Stimulated activated CD8-positive, alpha-beta memory T cell treated with anti-CD3 and anti-CD28 coated beads, Interleukin-15, amount 100 ng/mL, for 24 hours (primary cell): ENCODE measurements at places on chromosomes 1 and 21.

- no peak for DNase-seq
Measured at GRCh38 chr1:24516506-24516905, 13.9 kb downstream of the RCAN3 start.

DNA sequence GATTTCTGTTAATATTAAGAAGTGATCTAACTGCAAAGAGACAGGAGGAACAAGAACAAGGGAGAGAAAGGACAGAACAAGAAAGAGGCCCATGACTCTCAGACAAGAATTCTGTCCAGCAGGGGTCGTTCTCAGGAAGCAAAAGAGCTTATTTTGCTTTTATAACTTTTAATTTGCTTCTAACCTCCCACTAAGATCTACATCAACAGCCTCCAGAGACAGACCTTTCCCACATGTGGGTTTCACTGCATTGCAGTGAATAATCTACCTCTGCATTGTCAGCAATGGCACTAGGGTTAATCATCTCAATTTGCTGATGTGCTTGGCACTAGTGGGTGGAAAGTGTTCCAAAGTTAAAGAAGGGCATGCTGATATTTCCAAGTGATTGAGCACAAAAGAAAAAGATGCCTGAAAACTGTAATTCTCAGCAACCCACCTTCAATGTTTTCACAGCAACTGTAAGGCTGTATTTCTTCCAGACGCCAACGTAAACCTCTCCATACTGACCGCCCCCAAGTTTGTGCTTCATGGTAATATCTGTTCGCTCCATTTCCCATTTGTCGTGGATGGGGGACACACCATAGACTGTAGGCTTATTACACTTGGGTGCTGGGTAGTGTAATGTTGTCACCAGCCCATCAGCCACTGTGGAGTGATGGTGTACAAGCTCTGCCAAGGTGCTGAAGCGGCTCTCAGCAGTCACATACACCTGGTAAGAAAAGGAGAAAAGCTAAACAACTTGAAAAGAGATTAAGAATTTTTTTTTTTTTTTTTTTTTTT, 39.5 kb downstream of the TOR3A start:
- DNase-seq: no peak

GRCh38 chr1:213987927-213988506, at the start of gene PROX1:
Gene PROX1 (plus strand): TSS chr1:213987973. CDS start chr1:213996536, 8,563 bp downstream.
- no peak for DNase-seq

DNA sequence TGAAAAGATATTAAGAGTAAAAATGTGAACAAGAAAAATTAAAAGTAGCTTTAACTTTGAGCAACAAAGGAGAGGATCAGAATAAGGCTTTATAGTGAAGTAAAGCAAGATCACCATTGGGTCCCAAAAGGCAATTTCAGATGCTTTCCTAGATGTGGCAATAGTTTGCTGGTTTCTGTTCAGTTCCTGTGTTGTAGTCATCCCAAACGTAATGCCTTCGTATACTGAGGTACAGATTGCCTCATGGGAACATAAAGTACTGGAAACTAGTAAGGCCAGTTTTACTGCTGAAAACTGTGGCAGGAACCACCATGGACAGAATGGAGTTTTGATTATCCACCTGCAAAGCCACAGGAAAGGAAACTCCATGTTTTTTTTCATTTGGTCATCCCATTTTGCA, 283.5 kb upstream of the SGIP1 start:
- DNase-seq: no peak

DNA sequence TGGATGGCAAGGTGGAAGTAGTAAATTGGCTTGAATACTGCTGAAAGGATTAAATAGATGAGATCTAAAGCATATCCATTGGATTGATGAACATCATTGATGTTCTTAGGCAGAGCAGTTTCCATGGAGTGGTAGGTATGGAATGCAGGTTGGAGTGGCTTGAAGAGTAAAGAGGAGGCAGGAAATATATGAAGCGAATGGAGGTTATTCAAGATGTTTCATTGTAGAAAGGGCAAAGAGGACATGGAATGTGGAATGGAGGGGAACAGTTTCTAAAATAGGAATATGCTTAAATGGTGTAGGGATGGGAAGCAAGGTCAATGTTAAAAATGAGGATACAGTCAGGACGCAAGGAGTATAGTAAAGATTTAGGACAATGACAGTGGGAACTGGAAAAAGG, 6.1 kb downstream of the OSBPL9 start:
- no peak for DNase-seq

DNA sequence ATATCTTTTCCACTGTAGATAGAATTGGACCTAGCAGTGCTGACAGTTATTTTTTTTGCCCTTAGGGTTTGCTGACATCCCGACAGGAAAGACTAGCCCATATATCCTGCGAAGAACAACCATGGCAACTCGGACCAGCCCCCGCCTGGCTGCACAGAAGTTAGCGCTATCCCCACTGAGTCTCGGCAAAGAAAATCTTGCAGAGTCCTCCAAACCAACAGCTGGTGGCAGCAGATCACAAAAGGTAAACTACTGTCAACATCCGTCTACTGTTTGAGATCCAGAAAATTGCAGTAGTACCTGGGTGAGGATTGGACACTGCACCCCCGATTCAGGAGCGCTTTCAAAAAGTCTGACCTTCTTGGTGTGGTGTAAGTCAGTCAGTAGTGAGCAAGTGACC, 55.8 kb downstream of the CENPF start:
- no peak for DNase-seq
